ENCODE measurements at places on chromosomes 6 and 20.

GRCh38 chr6:257774-258173, 34.5 kb upstream of the DUSP22 start:
- no peak for DNase-seq

DNA sequence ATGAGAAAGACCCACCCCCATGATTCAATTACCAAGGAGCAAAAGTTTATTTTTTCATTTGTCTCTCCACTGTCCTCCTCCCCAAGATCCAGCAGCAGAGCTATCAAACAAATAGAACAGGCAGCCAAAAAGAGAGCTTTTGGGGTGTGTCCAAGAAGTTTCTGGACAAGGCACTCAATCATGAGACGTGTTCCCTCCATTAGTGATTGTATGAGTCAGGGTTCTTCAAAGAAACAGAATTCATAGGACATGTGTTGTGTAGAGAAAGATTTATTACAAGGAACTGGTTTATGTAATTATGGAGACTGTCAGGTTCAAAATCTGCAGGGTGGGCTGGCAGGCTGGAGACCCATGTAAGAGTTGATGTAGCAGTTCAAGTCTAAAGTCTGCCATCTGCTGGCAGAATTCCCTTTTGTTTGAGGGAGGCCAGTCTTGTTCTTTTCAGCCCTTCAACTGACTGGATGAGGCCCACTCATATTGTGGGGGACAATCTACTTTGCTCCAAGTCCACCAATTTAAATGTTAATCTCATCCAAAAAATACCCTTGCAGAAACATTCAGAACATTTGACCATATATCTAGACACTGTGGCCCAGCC, 248.1 kb upstream of the OPRM1 start:
- no peak for DNase-seq

DNA sequence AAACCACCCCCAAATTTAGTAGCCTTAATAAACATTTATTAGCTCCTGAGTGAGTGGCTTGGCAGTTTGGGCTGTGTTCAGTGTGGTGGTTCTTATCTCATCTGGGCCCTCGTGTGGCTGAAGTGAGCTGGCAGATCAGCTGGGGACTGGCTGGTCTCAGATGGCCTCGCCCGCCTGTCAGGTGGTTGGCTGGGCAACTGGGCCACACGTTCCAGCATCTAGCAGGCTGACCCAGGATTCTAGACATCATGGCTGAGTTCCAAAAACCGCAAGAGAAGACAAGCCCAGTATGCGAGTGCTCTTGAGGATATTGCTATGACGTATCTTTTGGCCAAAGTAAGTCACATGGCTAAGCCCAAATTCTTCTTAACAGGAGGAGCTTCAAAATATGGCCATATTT, 28.9 kb downstream of the EIF2S2 start:
- DNase-seq, result no peak

DNA sequence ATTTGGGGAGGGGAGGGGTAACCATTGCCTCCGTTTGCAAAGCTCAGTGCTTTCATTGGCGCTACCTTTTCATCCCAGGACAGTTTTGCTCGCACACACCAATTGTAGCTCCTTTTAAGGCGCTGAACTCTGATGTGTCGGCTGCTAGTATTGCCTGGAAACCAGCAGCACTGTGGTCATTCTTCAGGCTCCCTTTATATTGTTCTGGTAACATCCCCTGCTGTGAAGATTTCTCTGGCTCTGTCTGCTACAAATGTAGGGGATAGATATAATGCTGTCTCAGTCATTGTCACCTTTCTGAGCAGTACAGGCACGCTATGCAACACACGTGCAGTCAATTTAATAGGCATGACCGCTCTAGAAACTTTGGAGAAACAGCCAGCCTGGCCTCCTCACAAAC, 172.9 kb upstream of the SASH1 start:
- no peak for DNase-seq

DNA sequence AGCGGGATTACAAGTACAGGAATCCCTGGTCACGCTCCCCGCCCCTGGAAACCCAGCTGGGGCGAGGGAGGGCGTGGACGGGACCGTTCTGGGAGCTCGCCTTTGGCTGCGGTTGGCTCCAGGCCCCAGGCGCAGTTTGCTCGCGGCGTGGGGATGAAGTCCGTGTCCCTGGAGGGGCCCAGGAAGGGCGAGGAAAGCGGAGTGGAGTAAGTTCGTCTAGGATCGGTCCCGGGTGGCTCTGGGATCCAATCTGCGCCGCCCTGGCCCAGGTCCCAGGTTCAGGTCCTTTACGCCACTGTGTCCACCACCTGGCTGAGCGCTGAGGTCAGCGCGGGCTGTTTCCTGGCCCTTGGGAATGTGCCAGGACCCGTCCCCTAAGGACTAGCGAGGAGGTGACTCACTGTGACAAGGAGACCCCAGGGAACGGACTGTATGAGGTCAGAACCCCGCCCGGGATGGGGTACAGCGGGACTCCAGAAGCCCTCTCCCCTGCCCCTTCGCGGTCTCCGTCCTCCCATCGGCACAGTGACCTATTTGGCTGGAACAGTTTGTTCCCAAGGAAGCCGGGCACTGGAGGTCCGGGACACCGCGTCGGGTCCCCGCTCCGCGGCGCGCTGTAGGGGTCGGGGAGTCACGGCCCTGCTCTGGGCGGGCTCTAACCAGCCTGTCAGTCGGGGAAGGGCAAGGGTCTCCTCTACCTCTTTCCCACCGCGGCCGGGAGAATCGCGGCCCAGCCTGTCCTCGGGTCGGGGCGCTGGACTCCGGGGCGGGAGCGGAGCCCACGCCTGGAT, 724 bp downstream of the CDKN1A start:
- no peak for DNase-seq

- no peak for DNase-seq
Observed at GRCh38 chr20:57389695-57390603, 1.2 kb upstream of the RBM38 start.

GRCh38 chr20:652615-653109, 338 bp downstream of the SRXN1 start:
- DNase-seq, result no peak

DNA sequence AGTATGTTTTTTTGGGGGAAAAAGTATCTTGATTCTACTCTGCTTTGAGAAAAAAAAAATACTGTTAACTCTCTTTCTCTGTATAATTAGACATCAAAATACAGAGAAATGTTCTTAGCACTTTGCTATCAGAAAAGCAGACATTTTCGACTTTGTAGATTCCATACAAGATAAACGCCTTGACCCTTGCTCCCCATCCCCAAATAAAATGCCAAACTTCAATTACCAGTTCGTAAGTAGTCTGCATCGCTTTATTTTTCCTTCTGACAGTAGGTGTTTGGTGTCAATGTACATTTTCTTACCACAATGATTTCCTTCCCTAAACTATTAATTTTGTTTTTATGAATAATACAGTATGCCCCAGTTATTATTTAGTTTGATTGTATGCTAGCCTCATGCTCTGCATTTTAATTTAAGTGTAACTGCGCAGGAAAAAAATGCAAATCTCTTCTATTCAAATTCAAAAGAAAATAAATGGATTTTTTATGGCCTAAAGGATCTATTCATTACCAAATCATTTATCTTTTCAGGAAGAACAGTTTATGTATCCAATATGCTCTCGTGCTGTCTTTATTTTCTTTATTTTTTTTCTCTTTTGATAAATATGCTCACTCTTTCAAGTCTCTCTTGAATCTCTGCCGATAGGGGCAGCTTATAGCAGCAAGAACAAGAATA, 84.8 kb upstream of the ZNF217 start:
- DNase-seq, result no peak

DNA sequence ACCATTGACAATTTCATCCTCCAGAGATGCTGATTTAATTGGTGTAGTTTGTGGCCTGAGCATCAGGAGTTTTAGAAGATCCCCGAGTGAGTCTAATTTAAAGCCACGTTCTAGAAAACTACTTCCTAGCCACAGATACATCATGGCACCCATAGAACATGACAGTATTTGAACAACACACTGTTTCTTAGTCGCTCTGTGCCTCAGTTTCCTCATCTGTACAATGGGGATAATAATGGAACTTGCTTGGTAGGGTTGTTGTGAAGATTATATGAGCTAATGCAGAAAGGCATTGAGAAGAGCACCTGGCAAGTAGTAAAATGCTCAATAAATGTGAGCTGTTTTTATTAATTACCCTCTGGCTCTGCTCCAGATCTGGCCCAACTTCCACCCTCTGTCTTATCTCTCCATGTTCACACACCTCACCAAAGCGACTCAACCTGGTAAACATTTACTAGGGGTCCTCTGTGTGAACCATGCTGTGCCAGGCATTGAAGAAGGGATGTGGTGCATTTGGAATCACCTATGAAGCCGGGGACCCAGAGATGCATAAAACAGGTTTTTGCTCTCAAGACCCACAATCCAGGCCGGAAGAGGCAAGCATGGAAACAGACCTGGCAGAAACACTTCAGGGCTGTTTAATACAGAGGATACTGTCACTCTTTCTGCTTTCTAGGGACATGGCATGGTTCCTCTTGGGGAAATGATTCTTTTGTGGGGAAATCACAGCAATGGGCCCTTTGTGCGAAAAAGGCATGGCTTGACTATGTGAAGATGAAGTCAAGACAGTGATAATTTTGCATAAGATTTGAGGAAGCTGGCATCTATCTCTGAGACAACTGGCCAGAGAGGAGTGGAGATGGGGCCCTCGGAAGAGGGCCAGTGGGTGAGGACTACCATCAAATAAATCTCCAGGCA, 16.2 kb upstream of the MRPS18A start:
- no peak for DNase-seq

GRCh38 chr6:140636271-140636907, 1261.9 kb upstream of the CITED2 start:
- DNase-seq, result no peak

DNA sequence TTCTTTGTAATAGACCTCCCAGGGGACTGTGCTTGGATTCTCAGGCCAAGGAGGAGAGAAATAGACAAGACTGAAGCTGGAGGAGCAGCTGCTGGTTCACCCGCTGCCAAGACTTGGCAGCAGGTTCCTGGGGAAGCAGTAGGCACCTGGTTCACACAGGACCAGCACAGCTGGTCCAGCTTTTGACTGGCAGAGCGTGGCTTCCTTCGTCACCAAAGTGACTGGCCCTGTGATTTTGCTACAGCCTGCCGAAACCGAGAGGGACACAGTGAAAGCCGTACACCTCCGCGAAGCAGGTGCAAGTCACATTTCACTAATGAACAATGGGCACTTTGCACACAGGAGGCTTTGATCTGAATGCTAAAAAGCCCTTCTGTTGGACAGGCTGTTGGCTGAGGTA, 199.0 kb downstream of the RNF144B start:
- no peak for DNase-seq

- no peak for DNase-seq
Observed at GRCh38 chr20:37870294-37870693, 32.6 kb upstream of the VSTM2L start.

- DNase-seq, result no peak
Observed at GRCh38 chr6:159833997-159834603, 34.0 kb downstream of the PNLDC1 start.

DNA sequence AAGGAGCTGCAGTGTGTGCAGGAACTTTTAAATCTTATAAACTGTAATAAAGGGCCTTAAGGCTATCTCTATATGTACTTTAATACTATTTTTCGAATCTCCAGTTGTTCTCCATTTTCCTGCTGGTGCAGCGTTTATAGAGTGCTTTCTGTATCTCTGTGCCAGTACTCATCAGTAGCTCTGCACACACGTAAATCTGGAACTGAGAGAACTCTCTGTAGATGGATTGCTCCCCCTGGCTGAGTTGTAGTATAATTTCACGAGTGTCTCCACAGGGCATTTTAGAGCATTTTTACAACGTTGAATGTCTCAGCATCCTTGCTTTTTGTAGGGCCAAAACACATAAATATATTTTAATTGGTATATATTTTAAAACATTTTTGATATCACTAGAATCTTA, 256.5 kb downstream of the TRDN start:
- DNase-seq, result no peak

DNA sequence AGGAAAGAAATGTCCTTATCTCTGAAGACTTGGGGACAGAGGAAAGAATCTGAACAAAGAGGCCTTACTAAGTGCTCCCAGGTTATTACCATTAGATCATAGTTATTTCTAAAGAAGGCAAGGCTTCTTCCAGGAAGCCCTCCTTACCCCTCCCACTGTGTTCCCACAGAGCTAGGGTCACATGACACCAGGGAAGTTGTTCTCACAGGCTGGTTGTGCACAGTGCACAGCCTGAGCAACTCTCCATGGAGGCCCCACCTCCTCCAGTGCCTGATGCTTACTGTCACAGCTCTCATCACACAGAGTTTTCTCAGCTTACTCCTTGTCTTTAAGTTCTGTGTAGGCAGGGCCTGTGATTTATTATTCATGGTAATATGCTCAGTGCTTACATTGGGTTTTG, 68.9 kb upstream of the SCGN start:
- no peak for DNase-seq

DNA sequence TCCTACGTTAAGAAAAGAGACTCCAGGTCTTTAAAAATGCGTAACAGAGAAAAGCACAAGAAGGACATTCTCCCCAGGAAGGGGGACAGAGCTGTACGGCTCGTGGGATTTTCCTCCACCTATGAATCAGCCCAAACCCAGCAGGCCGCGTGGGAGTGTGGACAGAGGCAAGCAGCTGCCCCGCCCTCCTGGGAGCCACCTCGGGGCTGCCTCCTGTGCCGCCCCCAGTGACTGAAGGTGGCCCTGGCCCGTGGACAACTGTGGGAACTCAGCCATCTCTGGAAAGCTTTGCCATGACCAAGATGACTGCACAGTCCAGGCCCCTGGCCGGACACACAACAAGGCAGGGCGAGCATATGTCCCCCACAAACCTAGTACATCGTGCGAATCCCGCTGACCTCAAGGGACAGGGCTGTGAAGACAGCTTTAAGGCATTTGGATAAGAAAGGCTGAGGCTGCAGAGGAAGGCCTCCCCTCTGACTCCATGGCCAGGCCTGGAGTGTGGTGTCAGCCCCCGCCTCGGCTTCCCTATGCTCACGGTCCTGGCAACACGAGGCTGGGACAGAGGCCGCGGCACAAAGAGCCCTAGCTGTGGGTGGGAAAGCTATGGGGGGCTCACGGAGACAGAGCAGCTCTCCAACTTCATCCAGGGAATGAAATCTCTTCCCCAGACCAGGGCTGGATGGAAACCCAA, 26.9 kb downstream of the PXDC1 start:
- no peak for DNase-seq

DNA sequence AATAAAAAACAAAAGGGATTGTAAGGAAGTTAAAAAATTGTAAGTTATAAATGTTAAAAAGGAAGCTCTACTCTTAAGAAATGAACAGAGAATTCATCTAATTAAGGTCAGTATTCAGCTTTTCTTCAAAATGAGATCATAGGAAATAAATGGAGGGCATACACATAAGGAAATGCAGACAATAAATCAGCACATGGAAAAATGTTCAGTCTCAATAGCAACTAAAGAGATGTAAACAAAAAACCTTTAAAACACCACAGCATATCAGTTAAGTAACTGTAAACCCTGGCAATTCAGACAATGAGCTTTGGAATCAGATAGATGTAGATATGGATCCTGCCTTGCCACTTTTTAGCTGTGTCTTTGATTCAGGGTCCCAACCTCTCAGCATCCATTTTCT, 24.0 kb upstream of the CLIC5 start:
- DNase-seq, result no peak

DNA sequence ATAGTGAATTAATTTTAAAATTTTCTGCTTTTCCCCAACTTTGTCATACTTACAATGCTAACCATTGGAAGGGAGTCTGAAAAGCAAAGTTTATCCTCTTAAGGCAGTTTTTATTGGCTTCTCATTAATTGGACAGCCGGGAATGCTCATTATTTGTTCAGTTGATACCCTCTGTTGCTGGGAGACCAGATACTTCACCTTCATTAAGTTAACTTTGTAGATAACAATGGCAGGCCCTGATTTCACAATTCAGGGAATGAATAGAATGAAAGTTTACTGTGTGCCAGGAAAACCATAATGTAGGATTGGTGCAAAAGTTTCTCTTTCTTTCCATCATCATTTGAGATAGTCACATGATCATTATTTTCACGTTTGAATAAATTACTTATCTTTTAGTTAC, 49.0 kb downstream of the COL19A1 start:
- DNase-seq, result no peak

GRCh38 chr20:10513931-10514575, 78.9 kb downstream of the SLX4IP start:
- DNase-seq, result no peak

All from cortex of kidney (tissue), 1 donor.